ENCODE measurements at places on chromosomes 5 and 9.

GRCh38 chr5:160837749-160838593 lies 14.0 kb downstream of the ATP10B start:
- DNase-seq = no peak

DNA sequence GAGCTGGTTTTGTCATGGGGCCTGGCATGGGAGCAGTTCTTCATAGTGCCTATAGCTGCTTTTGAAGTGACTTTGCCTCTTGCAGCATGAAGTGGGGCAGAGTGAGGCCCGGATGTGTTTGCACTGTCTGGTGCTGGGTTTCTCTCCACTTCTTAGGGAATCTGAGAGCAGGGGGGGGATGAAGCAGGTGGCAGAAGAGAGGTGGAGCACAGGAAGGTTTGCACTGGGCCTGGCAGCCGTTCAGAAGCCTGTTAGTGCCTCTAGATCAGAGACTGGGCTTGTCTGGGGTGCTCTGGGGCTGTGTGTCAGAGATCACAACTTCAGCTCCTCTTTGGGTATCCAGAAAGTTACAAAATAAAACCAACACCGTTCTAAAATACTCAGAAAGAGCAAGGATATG lies 18.4 kb downstream of the USP20 start:
- DNase-seq = no peak

GRCh38 chr5:172078726-172079345 lies 72.4 kb upstream of the FBXW11 start:
- DNase-seq = no peak

- DNase-seq = no peak
These were observed 556.8 kb downstream of the RAB3C start for GRCh38 chr5:59139695-59140094.

- DNase-seq = no peak
These were observed 52.4 kb upstream of the SHISAL2B start for GRCh38 chr5:64637837-64638443.

DNA sequence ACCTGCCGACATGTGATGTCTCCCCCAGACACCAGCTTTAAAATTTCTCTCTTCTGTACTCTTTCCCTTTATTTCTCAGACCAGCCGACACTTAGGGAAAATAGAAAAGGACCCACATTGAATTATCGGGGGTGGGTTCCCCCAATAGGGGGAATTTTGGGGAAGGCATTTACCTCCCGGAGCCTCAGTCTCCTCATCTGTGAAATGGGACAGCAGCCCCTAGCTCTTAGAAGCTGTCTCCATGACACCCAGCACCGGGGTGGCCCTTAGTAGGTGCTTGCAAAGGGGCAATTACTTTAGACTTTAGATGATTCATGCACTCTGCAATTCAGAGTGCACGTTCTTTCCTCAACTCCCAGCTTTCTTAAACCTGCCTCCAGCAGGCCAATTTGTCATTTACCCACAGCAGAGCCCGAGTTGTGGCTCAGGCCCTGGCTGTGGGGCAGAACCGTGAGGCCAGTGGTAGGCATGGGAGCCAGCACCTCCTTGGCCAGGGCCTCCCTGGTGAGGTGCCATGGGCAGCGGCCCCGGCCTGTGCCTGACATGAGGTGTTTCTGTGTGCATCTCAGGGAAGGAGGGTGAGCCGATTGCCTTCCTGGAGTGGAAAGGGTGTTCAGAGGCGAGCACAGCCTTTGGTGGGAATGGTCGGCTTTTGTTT lies 51.7 kb downstream of the SH3PXD2B start:
- DNase-seq = no peak

GRCh38 chr9:96719921-96720320 lies 58.0 kb downstream of the ZNF510 start:
- no peak for DNase-seq

DNA sequence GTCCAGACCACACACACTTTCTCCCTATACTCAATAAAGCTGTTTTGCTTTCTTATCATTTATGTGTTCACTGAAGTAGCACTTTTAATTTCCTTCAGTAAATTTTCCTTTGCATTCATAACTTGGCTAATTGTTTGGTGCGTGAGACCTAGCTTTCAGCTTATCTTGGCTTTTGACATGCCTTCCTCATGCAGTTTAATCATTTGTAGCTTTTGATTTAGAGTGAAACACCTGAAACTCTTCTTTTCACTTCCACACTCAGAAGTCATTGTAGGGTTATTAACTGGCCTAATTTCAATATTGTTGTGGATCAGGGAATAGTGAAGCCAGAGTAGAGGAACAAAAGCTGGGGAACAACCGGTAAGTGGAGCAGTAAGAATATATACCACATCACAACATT lies 114.7 kb downstream of the ST8SIA4 start:
- no peak for DNase-seq

All from smooth muscle cell of the brain vasculature (primary cell).